ENCODE measurements at places on chromosomes 3 and 15. TPM values are rescaled to one million over a fixed set of nuclear protein-coding genes. Genes with fewer than 3 reads are reported as not detected.

GRCh38 chr15:76149291-76149915 is 89.6 kb downstream of the TMEM266 start:
- DNase-seq: no peak

DNA sequence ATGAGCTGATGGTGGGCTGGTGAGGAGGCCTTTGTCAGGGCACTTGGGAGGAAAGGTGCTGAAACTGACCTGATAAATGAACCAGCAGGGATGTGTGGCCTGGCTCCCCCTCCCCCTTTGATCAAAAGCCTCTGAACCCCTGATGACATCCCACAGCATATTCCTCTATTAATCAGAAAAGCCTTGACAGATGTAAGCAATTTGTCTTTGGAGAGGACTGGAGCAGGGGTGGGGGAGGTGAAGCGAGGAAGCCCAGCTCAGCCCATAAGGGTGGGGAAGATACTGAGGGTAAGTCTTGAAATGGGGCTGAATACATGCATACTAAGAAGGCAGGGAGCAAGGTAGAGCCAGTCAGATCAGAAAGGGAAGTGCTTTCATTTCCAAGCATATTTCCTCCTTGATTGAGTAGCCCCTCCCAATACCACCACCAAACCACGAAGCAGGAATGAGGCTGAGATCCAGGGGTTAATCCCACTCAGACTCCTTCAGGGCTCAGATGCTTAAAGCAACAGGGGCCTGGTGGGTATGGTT is 34.7 kb upstream of the MRPS22 start:
- DNase-seq: peak; percentile 90

DNA sequence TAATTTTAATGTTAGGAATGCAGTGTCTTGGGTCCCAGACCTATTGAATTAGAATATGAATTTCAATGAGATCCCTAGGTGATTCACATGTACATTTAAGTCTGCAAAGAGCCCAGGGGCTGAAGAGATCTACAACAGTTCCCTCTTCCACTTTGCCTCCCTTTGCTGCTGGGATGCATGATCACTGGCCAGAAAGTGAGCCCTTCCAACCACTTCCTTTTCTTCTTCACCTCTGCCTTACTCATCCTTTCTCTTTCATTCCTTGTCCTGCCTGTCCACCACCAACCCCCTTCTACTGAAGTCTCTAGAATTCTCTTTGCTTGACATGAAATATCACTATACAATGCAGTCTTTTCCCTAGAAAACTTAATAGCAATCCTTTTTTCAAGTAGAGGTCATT is 222.4 kb upstream of the LRIG1 start:
- DNase-seq: peak; percentile 13

- peak; percentile 25 for DNase-seq
Measured at GRCh38 chr3:136783708-136784191, 31.6 kb upstream of the STAG1 start.

The RBM15B gene
- total RNA-seq: 13.3 TPM

The PLAAT1 gene
- not detected for total RNA-seq

DNA sequence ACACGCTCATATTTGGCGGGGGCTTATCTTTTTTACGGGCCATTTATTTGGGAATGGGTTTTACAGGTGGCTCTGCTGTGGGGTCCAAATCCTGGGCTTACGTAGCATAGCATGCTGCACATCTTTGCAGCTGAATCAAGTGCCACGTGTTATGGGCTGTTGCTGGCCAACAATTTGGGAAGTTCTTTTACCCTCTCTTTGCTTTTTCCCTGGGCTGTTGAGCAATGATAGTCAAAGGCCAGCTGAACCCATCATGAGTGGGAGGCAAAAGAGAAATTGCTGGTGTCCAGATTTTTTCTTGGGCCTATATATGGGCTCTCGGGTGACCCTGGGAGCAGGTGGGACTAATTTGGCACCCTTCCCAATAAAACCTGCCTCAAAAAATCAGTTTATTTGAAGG is 209.3 kb upstream of the SATB1 start:
- DNase-seq: no peak

GRCh38 chr15:93826790-93827189 is 404.6 kb upstream of the MCTP2 start:
- no peak for DNase-seq

DNA sequence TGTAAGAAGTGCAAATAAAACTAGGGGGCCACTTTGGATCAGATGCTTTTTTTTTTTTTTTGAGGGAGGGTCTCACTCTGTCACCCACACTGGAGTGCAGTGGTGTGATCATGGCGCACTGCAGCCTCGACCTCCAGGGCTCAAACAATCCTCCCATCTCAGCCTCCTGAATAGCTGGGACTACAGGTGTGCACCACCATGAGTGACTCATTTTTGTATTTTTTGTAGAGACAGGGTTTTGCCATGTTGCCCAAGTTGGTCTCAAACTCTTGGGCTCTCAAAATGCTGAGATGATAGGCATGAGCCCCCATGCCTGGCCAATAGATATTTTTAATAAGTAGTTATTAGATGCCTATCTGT is 20.8 kb downstream of the CCR1 start:
- DNase-seq: no peak

The ECE2 gene
- not detected for total RNA-seq

DNA sequence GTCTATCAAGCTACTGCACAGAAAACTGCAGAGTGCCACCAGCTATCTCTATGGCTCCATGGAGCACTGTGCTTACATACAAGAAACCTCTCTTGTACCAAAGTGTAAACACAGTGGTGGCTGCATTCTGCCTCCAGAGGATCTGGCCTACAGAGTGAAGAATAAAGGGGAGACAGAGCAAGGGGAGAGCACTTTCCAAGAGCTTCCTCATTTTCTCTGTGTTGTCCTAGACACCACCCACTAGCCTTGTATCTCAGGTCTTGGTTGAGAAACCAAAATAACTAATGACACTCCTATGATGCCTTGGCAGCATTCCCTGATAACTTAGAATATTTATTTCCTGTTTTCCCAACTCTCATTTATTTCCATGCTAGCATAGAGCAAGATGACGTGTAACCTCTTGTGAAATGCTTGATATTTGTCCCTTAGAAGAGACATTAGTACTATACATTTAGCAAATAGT is 56.9 kb upstream of the PHLDB2 start:
- DNase-seq: peak; percentile 79

DNA sequence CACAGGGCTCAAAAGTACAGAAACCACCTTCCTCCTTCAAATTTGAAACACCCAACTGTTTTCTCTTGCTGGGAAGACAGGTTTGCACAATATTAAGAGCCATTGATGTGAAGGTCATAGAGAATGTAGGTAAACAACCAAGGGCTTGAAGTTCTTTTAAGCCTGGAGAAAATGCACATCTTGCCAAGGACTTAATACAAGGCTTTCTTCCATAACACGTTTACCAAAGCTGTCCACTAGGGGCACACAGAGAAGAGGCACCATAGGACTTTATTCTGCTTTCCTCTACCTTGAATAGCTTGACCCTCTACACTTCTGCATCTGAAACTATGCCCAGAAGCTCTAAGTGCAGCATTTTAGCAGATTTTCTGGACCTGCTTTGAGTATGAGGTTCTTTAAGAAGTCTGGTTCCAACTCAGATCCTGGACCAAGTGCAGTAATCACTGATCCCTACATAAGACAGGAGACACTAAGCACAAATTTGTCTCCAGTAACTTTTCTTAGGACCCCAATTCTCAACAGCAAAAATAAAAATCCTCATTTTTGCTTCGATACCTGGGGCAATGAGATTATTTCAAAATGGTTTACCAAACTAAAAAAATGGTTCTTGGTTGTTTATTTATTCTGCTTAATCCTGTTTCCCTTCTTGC is 138.0 kb downstream of the FBN1 start:
- peak; percentile 72 for DNase-seq

DNA sequence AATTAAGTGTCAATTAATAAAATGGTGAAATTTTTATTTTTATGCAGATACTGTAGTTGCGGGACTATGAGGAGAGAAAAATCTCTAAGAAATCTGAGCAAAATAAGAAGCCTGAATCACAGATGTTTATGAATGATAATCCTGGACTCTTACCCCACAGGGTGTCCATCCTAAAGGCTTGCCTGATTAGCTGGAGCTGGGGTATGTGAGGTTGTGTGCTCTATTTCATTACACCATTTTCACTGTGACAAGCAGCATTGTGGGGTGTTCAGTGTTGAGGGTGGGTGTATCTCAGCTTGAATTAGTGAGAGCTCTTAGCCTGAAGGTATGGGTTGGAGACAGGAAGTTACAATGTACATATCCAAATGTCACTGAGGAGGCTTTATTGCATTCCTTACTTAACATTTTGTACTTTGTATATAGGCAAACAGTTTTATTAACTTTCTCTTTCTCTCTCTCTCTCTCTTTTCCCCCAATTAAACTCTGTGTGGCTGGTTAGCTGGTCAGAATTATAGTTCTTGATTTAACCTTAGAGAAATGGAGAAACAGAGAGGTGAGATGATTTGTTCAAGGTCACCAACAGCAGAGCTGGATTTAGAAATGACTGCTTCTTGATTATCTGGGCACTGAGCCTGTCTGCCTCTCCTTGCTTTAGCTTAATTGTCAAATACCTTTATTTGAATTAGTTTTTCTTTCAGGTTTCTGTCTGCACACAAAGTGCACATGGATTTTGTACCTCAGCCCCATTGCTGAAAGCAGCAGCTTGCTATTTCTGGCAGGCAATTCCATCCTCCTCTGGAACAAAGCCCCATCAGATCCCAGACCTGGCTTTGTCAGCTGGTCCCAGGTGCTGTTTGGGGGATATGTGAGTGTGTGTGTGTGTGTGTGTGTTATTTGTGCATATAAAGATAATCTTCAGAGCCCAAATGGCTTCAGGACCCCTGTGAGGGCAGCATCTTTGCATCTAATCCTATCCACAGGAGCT is 35.8 kb downstream of the GJD2 start:
- DNase-seq: no peak

- DNase-seq: no peak
Measured at GRCh38 chr15:47674586-47675232, 42.6 kb upstream of the SEMA6D start.

- no peak for DNase-seq
Measured at GRCh38 chr3:141151439-141151838, 80.2 kb upstream of the PXYLP1 start.

The DLL4 gene
- 2.5 TPM for total RNA-seq

- DNase-seq: no peak
Measured at GRCh38 chr3:110494093-110494490, 577.5 kb upstream of the NECTIN3 start.

The CELF6 gene
- total RNA-seq: not detected

DNA sequence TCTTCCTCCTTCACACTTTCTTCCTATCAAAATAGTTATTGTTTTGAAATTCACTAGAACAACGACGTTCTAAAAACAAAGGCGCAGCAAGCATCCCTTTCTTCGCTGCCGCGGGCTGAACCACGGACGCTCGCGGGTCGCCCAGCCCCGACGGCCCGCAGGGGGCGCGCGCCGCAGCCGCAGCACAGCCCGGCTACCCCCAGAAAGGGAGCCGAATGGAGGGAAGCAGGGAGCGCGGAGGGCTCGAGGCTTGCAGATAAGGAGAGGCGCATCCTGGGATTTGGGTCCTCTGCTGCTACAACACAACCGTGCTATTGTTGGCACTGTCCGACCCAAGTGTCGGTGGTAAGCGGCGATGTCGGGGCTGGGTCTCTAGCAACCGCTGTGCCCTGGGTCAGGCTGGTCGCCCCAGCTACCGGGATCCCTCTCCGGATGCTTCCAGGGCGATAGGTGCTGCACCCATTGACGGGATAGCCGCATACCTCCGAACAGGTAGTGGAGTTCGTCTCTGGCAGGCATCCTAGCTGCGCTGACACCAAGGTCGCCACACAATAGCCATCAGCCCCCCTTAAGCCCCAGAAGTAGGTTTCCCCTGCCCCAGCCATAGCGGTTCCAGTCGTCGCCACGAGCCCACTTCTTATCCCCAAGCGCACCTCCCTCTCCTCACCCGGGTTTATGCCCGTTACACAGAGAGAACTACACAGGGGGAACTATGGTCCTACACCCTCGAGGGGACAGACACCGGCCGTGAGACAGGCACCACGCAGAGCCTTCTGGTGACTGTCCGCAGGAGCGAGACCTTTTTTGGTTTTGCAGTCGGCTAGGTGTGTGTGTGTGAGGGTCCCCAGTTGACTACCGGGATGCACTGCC is 6.0 kb downstream of the ONECUT1 start:
- DNase-seq: no peak

DNA sequence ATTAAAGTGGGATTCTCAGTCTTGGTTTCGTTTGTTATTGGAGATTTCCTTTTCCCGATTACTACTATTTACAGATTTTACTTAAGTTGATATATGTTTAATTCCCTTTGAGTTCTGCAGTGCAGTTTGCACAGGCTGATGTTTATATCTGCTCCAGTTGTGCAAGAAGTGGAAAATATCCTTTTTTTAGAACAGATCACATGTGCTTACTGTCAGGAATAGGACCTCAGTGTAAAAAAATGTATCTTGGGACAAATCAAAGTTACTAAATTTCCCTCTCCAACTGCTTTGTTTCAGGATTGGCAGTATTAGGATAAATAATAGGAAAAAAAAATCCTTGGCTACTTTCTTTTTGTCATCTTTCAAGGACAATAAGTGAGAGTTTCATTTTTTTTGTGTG is 6.9 kb downstream of the MITF start:
- no peak for DNase-seq

DNA sequence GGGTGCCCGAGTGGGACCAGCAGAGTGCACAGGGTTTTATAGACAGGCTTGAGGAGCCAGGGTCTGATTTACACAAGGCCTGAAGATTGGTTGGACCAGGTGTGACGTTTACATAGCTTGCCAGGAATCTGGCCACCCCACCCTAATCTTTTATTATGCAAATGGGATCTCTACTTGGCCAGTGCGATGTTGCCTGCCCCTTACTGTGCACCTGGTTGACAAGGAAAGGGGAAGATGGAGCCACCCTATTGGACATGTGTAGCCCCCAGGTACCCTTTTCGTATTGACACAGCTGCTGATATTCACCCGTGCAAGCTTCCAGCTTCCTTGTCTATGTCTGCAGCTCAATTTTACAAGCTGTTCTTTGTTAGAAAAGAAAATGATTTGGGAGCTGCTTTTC is 132.0 kb downstream of the ARNT2 start:
- no peak for DNase-seq

- DNase-seq: no peak
Measured at GRCh38 chr3:154728285-154728684, 298.3 kb upstream of the GPR149 start.

DNA sequence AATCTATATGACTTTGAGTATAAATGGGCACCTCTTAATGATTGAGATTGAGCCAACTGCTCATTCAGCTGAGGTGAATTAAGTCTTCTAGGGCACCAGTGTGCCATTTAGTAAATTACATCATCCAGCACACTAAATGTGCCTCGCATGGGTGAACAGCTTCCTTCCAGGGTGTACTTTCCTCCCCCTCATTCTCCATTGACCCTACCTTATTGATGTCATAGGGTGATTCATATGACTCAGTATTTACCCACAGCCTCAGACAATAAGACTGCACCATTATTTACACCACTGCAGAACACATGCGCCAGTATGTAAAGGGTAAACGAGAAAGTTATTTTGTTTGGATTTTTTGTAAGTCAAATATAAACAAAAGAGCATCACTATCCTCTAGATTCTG is 185.2 kb upstream of the ARL6 start:
- DNase-seq: no peak

The XCR1 gene
- not detected for total RNA-seq

- DNase-seq: peak; percentile 62
Measured at GRCh38 chr3:10352146-10352911, 31.4 kb upstream of the SEC13 start.

GRCh38 chr3:22928216-22929110 is 274.7 kb upstream of the UBE2E2 start:
- no peak for DNase-seq
